ENCODE measurements at places on chromosomes 6 and 20.

GRCh38 chr6:138891255-138891986, 95.5 kb downstream of the ECT2L start:
- no peak for DNase-seq

DNA sequence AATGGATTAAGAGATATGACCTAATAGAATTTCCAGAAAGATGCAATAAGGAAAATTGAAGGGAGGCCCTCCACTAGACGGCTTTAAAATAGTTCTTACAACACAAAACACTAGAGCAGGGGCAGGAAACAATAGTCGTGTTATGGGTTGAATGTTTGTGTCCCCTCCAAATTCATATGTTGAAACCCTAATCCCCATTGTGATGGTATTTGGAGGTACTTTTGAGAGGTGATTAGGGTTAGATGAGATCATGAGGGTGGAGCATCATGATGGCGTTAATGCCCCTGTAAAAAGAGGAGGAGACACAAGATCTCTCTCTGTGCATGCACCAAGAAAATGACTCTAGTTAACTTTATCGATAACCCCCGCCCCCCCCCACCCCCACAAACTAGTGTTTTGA, 104.0 kb upstream of the HMGN3 start:
- DNase-seq = no peak

GRCh38 chr20:20492521-20493332, 124.8 kb downstream of the INSM1 start:
- no peak for DNase-seq

- DNase-seq = no peak
These were observed 213.8 kb upstream of the AGPAT4 start for GRCh38 chr6:161487694-161488093.

GRCh38 chr20:47860049-47860830, 75.0 kb upstream of the SULF2 start:
- no peak for DNase-seq

GRCh38 chr6:72788188-72788587, 166.3 kb downstream of the KCNQ5 start:
- no peak for DNase-seq

GRCh38 chr6:35237476-35237875, 22.1 kb upstream of the ZNF76 start:
- no peak for DNase-seq

DNA sequence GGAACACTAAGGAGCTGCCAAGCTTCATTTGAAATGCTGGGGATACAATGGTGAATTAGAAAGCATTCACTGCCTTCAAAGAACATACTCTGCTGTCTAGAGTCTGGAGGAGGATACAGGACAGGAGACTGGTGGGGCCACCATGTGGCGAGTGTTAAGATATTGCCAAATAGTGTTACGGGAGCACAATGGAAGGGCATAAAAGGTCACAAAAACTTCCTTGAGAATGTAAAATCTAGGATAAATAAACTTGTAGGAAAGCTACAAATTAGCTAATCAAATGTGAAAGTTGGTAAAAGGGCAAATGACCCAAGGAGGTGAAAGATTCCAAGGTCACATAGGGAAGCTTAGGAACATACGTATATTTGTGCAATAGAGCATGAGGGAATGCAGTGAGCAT, 271.7 kb downstream of the RFPL4B start:
- DNase-seq = no peak

DNA sequence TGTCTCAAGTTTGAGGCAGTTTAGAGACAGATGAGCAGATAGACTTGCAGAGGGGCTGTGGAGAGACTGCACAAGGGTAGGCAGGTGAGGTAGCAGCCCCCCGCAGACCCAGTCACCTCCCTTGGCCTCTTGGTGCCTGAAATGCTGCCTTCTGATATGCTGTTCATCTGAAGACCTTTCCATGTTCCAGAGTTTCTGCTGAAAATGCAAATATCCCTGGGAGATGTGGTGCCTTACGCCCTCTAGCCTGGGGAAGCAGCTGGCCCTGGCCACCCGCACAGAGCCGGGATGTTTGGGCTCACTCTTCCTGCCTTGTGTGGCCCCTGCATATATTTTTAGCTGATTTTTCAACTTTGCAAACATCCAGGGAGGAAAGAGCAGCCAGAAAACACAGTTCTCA, 51.4 kb downstream of the TMEM242 start:
- no peak for DNase-seq

DNA sequence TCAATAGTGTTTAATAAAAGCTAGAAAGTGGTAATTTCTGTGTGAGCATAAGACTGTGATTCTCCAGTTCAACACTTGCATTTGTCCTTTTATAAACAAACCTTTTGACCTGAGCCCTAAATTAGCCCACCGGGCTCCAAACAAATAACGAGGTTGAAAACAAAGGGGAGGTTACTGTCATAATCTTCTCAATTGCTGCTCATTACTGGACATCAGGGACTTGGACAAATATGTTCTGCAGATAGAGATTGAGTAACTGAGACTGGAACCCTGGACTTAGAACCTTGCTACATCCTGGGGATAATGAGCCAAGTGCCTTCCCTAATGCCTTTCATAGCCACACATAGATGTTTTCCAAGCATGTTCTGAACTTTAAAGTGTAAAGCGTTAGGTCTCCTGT, 84.2 kb upstream of the PCSK2 start:
- DNase-seq = no peak

- DNase-seq = peak; percentile 56
These were observed 111.7 kb downstream of the NOL4L start for GRCh38 chr20:32473231-32474008.

DNA sequence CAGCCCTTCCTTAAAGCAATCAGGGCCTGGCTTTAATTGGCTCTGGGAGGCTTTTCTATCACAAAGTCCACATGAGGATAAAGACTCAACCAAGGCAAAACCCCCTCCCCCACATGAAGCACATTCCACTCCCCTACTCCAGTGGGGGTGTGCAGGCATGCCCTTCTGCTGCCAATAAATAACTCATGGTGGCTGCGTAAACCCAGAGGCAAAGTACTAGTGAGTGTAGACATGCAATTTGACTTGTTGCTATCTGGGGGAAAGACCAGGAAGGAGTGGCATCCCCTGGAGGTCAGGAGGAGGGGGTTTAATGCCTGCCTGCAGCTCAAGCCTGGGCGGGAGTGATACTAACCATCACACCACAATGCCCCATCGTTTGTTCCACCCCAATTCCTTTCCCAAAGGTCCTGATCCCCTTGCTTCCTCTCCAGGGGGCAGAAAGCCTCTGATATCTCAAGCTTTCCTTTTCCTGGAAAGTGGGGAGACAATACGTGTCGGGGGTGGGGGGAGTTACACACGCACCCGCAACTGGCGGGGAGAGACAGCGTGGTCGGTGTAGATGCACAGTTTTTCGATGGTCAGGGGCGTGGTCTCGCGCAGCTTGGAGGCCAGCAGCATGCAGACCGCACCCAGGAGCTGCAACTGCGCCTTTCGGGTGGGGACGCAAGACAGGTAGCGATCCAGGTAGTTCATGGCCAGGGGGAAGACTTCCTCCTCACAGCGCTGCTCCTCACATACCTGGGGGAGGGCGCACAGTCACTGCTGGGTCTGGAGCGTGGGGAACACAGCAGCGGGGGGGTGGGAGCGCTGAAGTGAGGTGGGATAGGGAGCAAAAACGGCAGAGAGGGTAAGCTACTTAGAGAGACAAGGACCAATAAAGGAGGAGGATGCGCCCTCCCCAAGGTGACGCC, 1.5 kb downstream of the CCND3 start:
- DNase-seq = no peak

DNA sequence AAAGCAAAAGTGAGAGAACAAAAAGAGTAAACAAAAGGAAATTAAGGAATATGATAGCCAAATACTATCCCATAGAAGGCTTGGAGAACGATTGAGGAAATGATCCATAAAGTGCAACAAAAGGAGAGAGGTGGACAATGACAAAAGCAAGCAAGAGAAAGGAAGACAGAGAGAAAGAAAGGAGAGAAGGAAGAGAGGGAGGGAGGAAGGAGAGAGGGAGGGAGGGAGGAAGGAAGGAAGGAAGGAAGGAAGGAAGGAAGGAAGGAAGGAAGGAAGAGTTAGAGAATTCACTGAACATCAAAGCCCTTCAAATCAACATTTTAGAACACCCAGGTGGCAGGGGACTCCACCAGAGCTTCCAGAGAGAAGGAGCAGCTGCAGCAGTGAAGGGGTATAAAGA, 185.0 kb downstream of the SYNDIG1 start:
- DNase-seq = no peak

- no peak for DNase-seq
These were observed 2.9 kb downstream of the ISM1 start for GRCh38 chr20:13223736-13224520.

GRCh38 chr20:20261159-20261558, 106.7 kb upstream of the INSM1 start:
- DNase-seq = no peak

- no peak for DNase-seq
These were observed 168.9 kb upstream of the CENPW start for GRCh38 chr6:126170978-126171382.

DNA sequence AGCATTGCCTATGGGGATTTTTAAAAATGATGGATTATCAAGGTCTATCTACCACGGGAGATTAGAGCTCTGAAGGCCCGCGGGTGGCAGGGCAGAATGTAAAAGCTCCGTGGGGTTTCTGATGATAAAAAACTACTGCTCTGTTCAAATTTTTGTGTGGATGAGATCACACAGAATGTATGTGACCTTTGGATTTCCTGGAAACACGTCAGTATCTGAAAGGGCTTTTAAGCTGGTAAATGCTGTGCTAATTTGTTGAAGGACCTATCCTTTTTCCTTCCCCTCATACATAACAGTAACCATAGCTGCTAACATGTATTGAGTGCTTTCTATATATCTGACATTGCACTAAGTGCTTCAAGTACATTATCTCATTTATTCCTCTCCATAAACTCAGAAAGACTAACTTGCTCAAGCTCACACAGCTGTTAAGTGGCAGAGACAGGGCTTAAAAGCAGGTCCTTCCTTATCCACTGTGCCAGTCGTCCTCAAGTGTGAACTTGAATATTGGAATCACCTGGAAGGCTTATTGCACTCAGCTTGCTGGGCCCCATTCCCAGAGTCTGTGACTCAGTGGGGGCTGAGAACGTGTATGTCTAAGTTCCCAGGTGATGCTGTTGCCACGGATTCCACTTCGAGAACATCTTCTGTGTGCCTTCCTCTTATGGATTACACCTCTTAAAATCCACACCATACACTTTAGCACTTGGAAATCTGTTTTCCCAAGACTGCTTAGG, 1.9 kb upstream of the TMEM242 start:
- DNase-seq = no peak

DNA sequence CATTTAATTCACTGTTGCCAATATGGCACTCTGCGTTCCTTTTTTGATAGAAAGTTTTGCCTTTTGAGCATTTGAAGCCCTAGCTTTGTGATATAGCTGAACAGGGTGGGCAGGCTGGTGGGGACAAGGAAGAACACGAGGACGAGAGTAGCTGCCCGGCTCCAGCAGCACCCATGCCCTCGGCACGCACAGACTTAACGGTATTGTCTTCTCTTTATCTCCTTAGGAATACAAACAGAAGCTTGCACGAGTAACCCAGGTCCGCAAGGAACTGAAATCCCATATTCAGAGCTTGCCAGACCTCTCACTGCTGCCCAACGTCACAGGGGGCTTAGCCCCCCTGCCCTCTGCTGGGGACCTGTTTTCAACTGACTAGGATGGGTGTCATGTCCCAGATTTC, 56.0 kb downstream of the RPRD1B start:
- DNase-seq = no peak

GRCh38 chr20:23759306-23759940, 8.7 kb upstream of the CST1 start:
- DNase-seq = no peak

GRCh38 chr6:125954735-125955339, 1.7 kb upstream of the HINT3 start:
- no peak for DNase-seq

GRCh38 chr6:169415179-169415578, 161.5 kb upstream of the THBS2 start:
- DNase-seq = no peak

DNA sequence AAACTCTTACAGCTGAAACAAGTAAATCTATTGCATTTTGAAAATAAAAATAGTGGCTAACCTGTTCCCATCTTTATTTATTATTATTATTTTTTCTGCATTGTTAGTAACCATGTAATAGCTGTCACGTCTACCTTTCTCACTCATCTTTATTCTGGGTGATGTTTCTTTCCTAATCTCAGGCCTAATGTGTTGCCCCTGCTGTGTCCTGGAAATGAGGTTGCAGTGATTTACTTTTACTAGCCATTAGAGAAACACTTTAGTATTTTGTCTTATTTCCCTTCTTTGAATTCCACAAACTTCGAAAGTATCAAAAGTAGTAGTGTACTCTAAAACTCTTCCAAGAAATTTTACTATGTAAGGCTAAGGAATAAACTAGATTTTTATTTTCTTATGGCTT, 546.9 kb downstream of the GRIK2 start:
- DNase-seq = no peak

DNA sequence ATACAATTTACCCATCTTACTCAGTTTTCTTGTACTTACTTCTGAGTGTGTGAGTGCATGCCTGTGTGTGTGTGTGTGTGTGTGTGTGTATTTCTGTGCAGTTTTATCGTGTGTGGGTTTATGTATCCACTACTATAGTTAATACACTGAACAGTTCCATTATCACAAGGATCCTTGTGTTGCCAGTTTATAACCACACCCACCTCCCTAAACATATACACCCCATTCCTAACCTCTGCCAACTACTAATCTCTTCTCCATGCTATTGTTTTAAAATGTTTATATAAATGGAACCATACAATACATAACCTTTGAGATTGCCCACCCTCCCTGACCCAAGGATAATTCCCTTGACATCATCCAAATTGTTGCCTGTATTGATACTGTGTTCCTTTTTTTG, 18.7 kb downstream of the POFUT1 start:
- DNase-seq = no peak

DNA sequence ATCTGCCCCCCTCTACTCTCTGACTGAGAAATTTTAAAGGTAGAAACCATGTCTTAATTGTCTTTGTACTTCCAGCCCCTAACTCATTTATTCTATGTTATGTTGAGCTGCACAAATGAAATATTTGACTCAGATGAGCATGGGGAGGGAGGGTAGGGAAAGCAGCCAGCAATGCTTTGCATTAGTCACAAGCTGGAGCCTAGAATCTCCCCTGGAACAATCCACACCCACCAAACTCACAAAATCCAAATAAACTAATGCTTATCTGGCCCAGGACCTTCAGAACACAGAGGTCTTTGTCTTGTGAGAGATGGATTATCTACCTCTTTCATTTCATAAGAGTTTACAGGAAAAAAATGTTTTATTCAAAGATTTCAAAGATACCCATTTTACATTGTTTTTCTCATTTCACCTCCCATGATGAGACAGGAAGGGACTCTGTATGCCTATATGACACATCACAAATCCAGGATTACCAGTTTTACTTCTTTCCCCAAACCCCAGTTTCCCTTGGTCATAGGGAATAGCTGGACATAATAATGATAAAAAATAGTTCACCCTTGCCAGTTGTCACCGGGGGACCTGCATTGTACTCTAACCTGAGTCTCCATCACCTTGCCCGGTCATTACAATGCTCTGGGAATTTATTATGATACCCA, 466.9 kb downstream of the KIF16B start:
- DNase-seq = no peak
